Dorsolateral prefrontal cortex (tissue), 122 donors: ENCODE measurements at places on chromosomes 12 and 14.

- DNase-seq, result no peak
Measured at GRCh38 chr12:61750604-61751003, 509.6 kb upstream of the USP15 start.

- peak; percentile 66 for DNase-seq
Measured at GRCh38 chr12:130576371-130576816, 139.7 kb downstream of the RIMBP2 start.

DNA sequence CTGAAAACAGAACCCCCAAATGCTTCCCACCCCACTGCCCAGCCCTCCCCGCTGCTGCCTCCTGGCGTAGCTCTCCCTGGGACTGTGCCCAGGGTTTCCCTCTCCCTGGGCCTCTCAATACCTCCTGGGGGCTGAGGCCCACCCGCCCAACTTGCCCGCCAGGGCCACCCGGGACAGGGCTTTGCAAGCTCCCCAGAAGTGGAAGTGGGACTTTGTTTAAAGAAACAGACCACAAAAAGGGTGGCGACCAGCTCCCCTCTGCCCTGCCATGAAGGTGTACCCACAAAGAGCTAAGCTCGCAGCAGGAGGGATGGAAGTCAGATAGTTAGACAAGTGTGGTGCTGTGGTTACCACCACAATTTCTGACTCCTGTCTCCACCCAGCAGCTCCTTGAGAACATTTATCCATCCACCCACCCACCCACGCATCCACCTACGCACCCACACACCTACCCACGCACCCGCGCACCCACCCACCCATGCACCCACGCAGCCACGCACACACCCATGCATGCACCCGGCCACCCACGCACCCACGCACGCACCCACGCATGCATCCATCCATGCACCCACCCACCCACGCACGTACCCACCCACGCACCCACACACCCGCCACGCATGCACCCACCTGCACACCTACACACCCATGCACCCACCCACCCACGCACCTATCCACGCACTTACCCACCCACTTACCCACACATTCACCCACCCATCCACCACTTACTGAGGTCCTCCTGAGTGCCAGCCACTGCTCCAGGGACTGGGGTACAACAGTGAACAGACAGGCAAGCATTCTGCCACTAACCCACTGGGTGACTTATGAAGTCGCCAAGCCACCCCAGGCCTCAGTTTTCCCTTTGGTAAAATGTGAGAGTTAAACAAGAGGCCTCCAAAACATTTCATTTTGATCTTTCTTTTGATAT, 127.3 kb downstream of the SCARB1 start:
- no peak for DNase-seq

DNA sequence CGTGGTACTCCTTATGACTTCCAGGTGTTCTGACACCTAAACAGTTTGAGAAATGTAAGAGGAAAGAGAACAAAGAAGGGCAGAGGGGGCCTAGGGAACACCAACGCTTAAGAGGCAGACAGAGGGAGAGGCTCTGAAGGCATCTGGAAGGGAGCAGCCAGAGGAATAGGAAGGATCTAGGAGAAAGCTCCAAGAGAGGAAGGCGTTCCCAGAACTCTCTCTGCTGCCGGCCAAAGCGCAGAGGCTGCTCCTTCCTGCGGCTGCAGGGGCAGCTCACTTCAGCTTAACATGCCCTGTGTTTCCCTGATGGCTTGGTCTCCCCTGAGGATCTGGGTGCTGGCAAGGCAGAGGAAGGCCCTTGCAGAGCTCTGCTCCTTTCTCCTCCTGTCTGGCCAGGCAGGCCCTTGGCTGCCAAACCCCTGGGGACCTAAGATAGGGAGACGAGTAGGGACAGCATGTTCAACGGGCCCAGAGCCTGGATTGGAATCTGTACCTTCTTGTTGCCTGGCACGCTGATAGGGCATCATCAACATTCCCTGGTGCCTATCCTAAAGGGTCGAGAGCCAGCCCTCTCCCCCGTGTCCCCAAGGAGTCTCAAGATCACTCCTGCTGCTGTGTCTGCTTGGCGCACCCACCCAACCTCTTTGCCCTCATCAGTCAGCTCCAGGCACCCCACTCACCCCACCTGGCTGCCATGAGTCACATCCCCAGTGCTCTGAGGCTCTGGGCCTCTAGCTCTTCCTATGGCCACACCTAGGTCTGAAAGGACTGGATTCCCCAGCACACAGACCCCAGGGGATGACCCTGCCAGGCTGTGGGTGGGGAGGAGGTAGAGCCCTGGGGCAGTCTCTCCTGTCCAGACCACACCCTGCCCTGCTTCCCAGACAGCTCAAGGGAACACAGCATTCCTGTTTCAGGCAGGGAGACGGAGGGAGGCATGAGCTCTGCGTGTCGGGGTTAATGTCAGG, 45.6 kb downstream of the LTBP2 start:
- no peak for DNase-seq

DNA sequence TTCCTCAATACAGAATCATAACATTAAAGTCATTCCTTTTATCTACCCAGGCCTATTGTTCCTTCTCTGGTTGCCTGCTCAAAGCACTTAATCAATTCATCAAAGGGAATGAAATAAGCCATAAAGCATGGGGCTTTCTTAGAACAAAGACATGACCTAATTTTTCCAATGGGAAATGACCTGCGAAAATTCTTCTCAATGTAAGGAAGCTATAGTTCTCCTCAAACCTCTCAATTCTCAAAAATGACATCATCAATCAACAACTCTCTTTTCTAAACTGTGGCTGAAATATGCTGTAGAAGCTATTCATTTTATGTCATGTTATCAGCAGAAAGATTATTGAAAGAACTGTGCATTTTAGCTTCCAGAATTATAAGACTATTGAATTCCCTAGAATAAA, 116.0 kb upstream of the PTPRR start:
- DNase-seq, result no peak

GRCh38 chr12:122141911-122142725, 31.9 kb downstream of the IL31 start:
- DNase-seq, result no peak

DNA sequence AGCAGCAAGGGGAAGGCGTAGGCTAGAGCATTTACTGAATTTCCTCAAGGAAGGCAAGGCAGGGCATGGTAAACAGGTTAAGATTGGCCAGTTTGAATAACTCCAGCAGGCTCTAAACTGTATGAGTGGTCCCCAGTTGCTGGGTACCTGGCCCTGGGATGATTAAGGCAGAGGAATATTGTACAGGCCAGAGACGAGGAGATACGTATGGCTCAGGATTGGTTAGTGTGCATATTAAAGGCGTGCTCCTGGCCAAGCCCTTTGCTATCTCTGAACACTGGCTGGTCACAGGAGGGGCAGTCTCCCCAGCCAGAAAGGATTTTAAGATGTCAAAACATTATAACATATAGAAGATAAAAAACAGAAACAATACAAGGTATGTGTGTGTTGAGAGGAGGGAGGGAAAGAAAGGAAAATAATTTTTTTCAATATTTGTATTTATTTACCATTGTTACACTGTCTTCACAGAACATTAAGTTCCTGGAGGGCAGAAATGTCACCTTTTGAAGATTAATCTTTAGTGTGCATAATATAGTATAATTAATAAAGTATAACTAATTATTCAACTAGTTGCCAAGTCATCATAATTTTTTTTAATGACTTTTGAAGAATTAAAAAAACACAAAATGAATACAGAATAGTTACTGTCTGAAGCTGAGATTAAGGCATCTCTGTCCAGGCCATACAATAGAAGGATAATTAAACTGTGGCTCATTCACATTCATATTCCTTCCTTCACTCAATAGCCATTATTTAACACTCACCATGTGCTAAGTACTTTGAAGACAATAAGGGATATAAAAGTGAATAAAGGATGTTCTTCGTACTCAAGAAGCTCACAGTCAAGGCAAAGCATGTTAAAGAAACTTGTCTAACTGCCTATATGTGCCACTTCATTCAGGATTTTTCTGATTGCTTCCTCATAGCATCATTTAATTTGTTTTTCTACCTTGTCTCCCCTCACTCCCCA, 41.9 kb downstream of the DCP1B start:
- no peak for DNase-seq

DNA sequence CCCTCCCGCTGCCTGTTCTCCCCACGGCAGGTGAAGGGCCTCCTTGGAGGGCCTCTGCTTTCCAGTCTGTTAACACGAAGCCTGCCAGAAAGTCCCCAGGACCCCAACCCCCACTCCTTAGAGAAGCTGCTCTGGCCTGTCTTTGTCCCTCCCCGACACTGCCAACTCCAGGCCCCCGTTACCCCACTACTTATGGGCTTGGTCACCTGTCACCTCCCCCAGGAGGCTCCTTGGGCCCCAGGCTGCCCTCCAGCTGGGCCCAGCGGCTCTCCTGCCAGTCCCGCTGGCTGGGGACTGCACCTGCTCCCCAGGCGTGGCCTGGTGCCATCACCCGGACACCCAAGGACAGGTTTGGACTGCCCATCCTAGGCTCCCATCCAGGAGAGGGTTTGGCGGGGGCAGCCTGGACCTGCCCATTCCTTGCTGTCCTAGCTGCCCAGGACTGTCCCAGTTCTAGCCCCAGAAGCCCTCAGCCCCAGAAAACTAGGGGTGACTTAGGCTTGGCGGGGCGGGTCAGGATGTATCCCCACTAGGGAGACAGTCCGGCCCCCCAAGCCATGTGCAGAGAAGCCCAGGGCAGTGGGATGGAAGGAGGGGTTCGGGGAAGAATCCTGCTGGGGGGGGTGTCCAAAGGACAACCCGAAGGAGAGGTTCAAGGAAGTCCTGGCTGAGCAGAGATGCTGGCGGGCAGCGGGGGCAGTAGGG, 155.7 kb upstream of the C14orf180 start:
- peak; percentile 30 for DNase-seq

DNA sequence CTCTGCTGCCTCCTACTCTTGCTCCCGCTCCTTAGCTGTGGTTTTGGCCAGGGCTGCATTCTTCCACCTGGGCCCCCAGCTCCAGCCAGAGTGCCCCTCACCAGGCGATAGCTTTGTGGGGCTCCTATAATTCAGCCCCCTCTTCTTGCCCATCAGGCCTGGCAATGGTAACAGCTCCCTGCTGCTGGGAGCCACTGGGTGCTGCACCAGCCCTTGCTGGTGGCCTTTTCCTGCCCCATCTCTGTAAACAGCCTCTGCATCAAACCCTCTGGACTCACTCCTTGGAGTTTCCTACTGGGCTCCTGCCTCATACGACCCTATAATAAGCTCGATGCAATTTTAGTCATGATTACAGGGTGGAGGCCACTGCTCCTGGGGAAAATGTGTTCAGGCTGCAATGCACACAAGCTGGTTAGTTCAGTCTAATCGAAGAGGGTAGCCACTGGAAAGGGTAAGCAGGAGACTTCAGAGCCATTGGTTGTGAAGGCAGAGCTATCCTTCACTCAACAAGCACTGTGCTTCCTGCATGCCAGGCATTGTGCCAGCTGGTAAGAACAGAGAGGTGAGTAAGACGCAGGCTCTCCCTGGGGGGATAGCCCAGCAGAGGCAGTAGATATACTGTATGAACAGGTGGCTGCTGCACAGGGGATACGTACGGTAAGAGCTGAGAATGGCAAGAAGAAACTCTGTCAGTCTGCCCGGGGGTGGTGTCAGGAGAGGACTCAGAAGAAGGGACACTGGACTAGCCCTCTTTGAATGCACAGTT, 24.7 kb downstream of the CLMN start:
- DNase-seq, result no peak

- DNase-seq, result no peak
Measured at GRCh38 chr14:74661726-74662450, 49.9 kb upstream of the LTBP2 start.

GRCh38 chr12:14635776-14636175, 60.6 kb downstream of the GUCY2C start:
- DNase-seq, result no peak

GRCh38 chr12:41585784-41586183, 397.7 kb downstream of the PDZRN4 start:
- no peak for DNase-seq

DNA sequence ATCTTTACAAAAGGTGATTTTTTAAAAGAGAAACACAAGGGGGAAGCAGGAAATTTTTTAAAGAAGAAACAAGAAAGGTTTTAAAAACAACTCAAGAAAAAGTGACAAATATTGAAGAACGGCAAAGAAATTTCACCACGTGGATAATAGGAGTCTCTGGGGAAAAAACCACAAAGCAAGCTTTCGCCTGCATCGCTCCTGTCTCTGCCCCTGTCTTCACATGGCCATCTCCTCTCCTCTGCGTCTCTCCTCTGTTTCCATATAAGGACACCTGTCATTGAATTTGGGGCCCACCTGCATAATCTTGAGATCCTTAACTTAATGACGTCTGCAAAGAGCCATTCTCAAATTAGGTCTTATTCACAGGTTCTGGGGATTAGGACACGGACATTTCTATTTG, 175.8 kb downstream of the ETV6 start:
- DNase-seq, result no peak

GRCh38 chr14:102645746-102646440, 53.4 kb downstream of the RCOR1 start:
- DNase-seq, result no peak

DNA sequence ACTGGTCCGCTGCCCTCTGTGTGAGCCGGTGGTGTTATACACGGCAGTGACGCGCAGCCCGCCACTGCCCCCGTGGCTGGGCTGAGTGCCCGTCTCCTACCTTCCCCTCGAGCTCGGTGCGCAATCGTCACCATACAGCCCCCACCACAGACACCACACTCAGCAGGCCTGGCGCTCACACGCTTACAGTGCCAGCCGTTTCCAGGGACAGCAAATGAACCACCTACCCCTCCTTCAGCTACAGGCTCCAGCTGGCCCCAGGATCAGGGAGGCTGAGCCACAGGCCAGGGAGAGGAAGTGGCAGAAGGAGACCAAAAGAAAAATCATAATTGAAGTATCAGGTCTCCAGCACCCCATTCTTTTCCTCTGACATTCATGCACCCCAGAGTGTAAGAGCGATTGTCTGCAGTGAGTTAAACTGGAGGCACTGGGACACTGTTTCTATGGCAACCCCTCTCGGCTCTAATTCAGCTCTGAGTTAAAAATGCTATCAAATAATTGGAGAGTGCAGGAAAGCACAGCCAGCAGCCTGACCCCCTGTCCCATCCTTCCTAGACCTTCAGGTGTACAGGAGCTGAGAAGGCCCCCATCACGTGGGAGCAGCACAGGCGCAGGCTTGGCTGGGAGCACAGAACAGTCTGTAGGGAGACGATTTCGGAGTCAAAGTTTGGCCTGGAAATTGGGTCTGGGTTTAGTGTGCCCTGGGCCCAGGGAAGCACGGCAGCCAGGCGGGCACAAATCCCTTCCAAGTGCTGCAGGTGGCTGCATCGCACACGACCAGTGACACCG, 18.0 kb downstream of the LRTM2 start:
- peak; percentile 56 for DNase-seq

- DNase-seq, result no peak
Measured at GRCh38 chr12:84691266-84691665, 221.3 kb downstream of the SLC6A15 start.
